Activated T-cell treated with anti-CD3 and anti-CD28 coated beads for 24 hours (primary cell): ENCODE measurements at places on chromosomes 5 and 9.
A peak's percentile ranks its signal among the peaks of the same experiment; 100 is the strongest.

DNA sequence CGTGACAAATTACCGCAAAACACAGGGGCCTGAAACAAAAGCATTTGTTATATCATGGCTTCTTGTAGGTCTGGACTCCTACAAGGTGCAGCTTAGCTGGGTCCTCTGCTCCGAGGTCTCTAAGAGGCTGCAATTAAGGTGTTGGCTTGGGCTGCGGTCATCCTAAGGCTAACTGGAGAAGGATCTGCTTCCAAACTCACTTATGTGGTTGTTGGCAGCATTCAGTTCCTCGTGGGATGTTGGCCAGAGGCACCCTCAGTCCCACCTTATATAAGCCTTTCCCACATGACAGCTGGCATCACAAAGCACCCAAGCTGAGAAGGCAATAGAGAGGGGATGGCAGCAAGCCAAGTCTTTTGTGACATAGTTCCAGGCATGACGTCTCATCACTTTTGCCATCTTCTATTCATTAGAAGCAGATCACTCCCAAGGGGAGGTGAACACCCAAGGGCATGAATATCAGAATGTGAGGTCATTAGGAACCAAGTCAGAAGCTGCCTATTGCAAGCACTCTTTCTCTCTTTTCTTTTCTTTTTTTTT is 47.9 kb upstream of the ZBTB43 start:
- DNase-seq, result no peak

DNA sequence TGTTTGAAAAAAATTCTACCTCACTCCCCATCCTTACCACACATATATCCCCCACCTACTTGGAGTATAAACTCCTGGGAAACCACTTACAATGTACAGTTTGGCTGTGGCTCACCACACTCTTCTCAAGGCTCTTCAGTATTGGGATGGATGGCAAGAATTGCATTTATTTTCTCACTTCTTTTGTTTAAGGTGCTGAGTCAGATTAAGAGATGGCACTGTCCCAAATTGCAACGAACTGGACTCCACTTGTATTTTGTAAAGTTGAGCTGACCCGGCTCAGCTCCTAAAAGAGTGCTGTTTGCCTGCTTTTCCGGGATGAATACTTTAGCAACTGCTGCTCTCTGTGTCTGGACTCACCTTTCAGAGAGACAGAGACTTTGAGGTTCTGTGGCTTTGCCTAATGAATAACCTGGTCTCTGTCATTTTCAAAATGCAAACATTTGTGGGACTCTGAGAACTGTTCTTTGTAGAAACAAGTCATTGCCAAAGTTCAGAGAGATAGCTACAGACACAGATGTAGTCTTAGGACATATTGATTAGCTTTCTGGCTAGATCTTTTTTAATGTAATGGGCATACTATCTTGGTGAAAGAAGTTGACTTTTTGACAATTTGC is 42.2 kb downstream of the PPP2R2B start:
- DNase-seq, result no peak

- no peak for DNase-seq
Measured at GRCh38 chr5:132487841-132488555, 2.6 kb downstream of the IRF1 start.

DNA sequence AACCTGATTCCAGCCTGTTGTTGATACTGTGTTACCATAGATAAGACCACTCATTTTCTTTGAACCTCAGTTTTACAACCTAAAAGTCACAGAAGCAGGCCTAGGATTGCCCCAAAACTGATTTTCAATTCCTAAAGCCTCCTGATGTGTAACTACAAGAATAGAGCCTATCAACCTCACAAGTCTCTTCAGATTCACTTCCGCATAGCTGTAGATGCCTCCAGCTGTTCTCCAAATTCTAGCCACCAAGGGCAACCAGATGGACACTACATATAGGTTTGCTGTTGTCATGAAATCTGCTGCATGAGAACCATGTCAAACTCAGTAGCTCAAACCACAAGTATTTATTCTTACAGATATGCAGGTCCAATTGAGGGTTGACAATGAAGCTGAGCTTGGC is 143.5 kb downstream of the SPATA31D1 start:
- no peak for DNase-seq

DNA sequence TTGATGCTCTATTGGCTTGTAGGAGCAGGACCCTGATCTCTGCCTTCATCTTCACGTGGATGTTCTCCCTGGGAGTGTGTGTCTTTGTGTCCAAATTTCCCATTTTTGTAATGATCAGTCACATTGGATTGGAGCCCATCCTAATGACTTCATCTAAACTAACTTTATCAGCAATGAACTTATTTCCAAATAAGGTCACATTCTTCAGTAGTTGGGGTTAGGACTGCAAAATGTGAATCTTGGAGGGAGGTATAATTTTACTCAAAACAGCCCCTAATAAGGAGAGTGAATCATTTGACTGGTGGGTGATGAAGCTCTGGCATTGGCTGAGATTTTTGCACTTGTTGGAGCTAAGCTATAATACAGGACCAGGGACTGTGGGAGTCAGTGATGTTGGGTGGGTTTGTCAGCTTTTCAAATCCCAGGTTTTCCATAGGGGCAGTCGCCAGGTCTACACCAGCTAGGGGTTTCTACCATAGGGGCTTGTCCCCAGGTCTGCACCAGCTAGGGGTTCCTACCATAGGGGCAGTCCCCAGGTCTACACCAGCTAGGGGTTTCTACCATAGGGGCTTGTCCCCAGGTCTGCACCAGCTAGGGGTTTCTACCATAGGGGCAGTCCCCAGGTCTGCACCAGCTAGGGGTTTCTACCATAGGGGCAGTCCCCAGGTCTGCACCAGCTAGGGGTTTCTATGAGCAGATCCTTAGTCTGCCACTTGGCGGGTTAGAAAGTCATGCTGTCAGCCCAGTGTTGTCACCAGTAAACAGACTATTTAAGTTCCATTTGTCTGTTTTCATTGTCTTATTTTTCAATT is 382.6 kb upstream of the DAP start:
- peak; percentile 55 for DNase-seq

GRCh38 chr5:127665641-127666040 is 16.8 kb downstream of the CTXN3 start:
- DNase-seq, result no peak

DNA sequence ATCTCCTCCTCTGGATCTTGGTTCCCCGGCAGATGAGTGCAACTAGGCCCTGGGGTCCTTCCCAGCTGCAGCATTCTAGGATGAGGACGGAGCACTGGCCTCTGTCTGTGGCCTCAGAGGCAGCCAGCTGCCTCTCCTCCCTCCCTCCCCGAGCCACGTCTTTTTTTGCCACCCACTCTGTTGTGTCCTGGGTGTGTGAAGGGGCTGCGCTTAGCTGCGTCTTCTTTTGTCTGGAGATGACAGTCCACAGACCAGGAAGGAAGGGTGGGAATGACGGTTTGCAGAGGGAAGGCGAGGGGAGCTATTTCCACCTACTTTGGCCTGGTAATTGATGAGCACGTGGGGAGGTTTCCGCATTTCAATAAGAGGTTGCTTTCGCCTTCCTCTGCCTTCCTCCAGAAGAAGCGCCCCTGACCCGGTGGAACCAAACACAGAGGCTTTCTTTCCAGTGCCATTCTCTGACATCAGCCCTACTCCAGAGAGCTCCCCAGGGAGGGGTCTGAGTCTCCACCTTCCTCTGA is 34.5 kb upstream of the GABRP start:
- DNase-seq, result no peak

- no peak for DNase-seq
Measured at GRCh38 chr5:169218176-169218575, 82.8 kb downstream of the SLIT3 start.

GRCh38 chr5:93587597-93588351 is 4.8 kb downstream of the NR2F1 start:
- DNase-seq, result no peak

- DNase-seq, result no peak
Measured at GRCh38 chr5:178507151-178507932, 82.9 kb downstream of the COL23A1 start.

DNA sequence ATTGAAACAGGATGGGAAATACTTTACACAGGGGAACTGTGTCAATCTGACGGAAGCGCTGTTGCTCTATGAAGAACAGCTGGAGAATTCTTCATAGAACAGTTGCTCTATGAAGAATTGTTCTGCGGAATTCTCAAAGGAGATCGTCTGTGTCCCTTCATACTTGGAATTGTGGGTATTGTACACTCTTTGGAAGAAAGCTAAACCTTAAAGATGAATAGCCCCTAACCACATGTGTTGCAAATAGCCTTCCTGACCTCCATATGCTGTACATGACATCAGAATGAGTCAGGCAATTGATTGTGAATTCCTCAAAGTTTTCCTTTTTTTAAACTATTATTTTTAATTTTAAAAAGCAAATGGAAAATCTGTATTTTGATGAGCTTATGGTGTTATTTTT is 15.6 kb downstream of the NIM1K start:
- DNase-seq, result no peak

DNA sequence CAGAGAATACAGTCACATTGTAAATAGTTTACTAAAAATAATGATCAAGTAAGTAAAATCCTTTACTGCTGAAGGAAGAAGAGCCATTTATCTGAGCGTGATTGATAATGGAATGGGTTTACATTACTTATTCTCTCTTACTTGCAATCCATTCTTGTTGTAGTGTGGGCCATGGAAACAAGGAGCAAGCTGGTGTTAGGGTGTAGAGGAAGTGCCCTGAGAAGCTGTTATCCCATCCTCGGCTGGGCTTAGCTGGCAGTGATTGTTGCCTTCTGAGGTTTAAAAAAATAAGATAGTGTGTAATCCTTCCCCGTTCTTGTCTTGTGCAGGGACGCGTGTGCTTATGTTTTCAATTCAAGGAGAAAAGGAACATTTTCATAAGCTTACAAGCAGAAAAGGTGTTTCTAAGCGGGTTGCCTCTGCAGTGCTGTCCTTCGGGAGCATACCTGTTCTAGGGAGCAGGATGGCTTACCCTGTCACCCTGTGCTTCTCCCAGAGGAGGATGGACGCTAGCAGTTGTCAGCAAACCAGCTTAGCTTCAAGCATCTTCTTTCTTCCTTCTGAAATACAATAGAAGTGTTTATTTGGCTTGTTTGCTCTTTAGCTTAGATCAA is 188.3 kb downstream of the ARHGEF28 start:
- DNase-seq, result no peak
